ENCODE measurements at places on chromosomes 4 and X.

DNA sequence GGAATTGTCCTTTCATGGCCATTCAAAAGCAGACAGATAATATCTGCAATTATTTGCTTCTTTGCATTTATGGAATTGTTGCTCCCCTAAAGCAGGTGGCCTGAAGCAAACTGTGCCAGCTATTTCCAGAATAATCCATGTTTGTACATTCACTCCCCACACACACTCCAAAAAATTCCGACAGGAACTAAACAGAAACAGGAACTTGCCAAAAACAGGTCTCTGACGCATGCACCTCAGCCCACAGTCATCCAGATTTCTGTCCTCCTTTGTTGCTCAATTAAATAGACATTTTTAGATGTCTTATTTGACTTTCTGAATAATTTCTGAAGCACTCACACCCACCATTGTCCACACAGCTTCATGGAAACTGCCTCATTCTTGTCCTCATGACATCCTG is 71.5 kb upstream of the EDNRA start:
- no peak for ATAC-seq

GRCh38 chr4:186191200-186192065 is at the start of gene CYP4V2:
Gene CYP4V2, plus strand, starts transcription at chr4:186191567. Its CDS starts 257 bp downstream, at chr4:186191824.
- peak; percentile 79 for ATAC-seq

GRCh38 chr4:145681956-145682355 is 2.0 kb downstream of the C4orf51 start:
- no peak for ATAC-seq

DNA sequence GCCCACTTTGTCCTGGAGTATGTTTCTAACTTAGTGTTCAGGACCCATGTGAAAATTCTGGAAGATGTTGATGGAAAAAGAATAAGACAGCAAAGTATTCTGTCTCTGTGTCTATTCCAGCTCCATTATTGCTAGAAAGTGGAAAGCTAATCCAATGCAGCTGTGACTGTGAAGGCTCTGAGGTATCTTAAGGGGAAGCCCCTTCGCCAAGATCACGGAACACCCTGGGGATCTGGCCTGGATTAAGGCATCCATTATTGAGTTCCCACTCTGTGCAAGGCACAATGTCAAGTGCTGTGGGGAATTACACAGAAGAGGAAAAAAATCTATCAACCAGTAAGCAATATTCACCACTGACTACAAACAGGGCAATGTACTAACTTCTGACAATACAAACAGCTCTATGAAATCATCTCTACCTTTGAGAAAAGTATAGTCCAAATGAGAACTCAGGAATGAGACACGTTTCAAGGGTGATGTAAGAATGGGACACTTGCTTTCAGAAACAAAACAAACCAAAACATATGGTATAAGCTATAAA is 222.1 kb downstream of the LDB2 start:
- ATAC-seq: no peak

DNA sequence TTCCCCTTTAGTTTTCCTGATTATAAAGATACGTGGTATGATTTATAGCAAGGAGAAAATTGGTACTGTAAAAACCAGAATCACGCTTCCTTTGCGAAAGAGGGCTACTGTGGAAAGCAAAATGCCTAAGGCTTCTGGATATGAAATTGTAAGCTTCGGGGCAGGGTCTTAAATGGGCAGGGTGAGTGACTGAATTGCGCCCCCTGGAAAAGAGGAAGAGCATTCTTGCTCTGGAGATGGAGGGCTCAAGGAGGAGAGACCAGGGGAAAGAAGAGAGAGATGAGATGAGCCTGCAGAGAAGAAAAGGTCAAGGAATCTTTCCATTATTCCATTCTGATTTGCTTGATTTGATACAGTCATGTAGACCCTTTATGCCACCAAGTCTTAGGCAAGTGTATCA is 13.1 kb upstream of the ETNPPL start:
- no peak for ATAC-seq

- ATAC-seq: no peak
Measured at GRCh38 chr4:99389606-99390005, 37.1 kb upstream of the ADH1C start.

DNA sequence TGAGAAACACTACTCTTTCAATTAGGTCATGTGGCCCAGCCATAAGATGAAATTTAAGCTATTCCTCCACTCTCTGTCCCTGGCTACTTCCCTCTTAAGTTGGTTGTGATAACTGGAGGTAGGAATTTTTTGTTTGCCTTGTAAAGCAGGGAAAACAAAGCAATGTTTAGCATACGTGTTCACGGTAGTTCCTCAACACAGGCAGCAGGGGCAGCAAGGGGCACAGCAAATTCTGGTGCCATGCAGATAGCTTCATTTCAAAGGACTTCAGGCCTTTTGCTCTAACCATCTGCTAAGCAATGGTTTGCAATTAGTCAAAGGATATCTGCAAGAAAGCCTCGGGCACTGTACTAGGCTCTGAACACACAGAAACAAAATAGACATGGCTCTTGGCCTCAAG is 330.2 kb downstream of the ZIC3 start:
- ATAC-seq: no peak

- ATAC-seq: no peak
Measured at GRCh38 chrX:100831219-100831946, 11.2 kb downstream of the CSTF2 start.

DNA sequence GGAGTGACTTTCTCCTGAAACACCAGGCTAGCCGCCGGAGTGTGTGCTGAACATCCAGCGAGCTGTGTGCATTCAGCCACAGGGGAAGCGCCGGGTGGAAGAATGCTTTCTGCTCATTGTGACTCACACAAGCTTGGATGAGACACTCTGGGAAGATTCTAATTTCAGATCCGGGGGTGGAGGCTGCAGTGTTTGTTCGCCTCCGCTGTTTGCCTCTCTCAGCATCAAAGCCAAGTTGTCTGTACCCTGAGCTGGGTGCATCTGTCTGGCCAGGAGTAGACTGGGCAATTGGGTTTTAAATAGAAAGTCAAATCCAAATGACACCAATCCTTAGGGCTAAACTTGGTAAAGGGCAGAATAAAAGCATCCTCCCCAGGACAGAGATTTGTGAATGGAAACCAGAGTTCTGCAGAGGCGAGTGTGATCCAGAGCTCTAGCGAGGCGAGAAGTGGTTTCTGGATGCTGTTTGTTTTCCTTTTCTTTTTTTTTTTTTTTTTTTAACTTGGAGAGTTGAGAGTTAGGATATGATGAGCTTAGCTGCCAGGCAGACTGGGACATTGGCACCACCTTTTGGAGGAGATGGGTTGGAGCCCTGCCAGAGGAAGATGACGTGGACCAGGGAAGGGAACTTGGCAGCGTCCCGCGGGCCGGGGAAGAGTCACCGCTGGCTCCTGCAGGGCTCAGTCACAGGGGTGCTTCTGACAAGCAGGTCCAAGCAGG is 196.0 kb upstream of the PSAPL1 start:
- peak; percentile 89 for ATAC-seq

GRCh38 chrX:150805736-150806135 is 92.7 kb downstream of the CD99L2 start:
- no peak for ATAC-seq

- no peak for ATAC-seq
Measured at GRCh38 chr4:137468836-137469235, 63.5 kb downstream of the PCDH18 start.

- ATAC-seq: no peak
Measured at GRCh38 chr4:26104056-26104685, 190.2 kb downstream of the SMIM20 start.

GRCh38 chrX:70433848-70434351 is 10.7 kb upstream of the DLG3 start:
- ATAC-seq: peak; percentile 59

DNA sequence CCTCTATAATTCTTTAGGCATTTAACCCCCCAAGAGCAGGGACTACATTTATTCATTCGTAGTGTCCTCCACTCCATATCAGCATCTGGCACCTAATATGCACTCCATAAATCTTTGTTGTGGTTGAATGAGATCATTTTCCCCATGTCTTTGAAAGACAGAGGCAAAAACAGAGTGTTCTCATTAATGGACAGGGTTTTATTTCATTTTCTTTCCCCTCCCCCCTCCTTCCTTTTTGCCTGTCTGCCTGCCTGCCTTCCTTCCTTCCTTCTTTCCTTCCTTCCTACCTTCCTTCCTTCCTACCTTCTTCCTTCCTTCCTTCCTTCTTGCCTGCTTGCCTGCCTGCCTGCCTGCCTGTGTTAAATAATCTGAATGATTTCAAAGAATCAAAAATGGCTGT is 83.2 kb downstream of the SHROOM3 start:
- peak; percentile 53 for ATAC-seq

- ATAC-seq: no peak
Measured at GRCh38 chr4:108544481-108544880, 75.9 kb upstream of the RPL34 start.

DNA sequence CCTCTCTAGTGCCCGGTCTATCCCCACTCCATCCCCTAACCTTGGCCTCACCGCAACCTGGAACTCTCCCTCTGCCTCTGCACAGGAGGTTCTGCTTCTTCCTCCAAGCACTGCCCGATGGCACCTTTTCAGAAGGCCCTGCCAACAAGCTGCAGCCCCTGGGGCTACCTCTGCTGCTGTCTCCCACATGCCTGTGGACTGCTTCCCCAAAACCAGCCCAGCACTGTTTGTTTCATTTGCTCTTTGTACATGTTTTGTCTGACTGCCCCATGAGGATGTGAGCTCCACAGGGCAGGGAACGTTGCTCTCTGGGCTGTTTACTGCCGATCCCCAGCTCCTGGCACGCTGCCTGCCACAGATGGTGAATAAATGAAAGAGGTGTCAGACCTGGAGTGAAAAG is 85.4 kb downstream of the INTS6L start:
- no peak for ATAC-seq

DNA sequence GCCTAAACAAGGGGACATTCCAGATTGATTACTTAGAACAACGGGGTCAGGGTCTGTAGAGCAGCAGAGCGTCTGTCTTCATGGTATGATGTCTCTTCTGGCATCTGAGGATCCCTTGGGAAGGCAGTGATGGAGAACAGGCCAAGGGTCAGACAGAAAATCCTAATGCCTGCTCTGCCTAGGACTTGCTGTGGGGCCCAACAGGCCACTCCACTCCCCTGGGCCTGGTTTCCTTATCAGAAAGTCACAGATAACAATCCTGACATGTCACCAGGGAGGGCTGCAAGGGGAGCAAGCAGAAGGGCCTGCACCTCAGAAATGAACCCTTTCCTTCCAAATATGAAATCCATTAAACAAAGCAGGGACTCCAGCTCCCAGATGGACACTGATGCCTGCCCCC is 21.4 kb upstream of the ARHGAP6 start:
- no peak for ATAC-seq

DNA sequence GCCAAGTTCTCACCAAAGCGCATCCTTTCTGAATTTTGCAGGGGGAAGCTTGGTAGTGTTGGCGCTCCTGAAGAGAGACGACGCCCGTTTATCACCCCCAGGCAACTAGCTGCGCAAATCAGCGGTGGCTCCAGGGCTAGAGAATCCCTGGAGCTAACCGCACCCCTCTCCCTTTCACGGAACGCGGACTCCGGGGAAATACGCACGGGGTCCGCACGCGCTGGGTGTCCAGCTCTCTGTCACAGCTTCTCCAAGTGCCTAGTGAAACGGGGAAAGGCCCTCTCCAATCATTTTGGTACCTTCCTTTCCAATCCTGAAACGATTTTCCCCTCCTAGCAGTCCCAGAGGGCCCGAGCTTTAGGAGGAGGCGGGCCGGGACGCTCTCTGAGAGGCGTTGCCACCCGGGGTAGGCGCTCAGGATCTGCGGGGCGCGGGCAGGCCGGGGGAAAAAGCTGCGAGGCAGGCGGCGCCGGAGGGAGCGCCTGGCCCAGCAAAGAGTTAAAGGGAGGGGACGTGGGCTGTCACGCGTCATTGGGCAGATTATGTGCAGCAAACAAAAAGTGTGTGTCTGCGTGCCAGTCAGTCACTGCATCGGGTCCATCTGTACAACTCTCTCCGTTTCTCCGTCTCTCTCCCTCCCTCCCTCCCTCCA is at the start of gene PRDM8:
Gene PRDM8 (plus strand): TSS at position 582 of the 652 bp plus-strand sequence. CDS start 2,578 bp downstream, outside the sequence.
- peak; percentile 69 for ATAC-seq

- ATAC-seq: no peak
Measured at GRCh38 chr4:104352211-104352610, 142.5 kb downstream of the CXXC4 start.

GRCh38 chrX:150203248-150203645 is 159.9 kb upstream of the MAMLD1 start:
- no peak for ATAC-seq

DNA sequence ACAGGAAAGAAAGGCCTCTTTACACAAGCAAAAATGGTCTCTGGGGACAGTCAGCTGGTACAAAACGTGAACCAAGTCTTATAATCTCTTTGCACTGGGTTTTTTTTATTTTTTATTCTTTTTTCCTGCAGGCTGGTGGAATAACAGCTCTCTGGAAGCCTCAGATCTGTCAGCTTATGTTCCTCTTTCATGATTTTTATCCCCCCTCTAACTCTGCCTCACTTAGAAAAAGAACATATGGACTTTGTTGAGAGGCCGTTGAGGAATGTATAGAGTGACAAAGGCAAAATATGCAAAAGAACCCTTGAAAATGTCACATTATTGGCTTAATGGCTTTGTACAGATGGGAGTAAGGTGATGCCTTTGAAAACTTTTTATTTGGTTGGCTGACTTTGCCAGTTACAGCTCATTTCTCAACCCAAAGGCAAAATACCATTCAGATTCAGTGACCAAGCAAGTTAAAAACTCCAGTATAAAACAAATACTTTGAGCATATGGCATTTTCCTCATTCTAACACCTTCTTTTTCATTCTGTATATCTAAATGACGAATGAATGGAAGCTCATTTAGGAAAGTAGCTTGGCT is 111.1 kb downstream of the RNF150 start:
- no peak for ATAC-seq

DNA sequence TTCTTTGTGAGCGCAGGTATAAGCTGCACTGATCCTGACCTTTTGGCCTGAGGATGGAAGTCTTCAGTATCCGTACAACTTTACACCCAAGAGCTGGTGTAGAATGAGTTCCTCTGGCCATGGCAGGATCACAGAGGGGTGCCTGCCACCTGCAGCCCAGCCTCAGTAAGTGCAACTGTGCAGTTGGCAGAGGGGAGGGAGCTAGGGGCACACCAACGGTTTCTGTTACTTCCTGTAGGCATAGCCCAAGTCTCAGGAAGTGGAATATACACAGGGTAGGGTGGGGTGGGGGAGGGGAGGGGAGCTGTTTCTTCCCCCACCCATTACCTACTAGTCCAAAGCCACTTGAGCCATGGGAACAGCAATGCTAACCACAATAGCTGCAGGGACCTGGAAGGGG is 85.4 kb upstream of the GBA3 start:
- ATAC-seq: no peak

GRCh38 chr4:153065276-153065675 is 129.2 kb downstream of the FHDC1 start:
- ATAC-seq: no peak

GRCh38 chrX:148284056-148284455 is 216.4 kb upstream of the AFF2 start:
- ATAC-seq: no peak

- no peak for ATAC-seq
Measured at GRCh38 chr4:138772366-138772765, 243.2 kb upstream of the NOCT start.
